ENCODE measurements at places on chromosomes 16 and 17.

DNA sequence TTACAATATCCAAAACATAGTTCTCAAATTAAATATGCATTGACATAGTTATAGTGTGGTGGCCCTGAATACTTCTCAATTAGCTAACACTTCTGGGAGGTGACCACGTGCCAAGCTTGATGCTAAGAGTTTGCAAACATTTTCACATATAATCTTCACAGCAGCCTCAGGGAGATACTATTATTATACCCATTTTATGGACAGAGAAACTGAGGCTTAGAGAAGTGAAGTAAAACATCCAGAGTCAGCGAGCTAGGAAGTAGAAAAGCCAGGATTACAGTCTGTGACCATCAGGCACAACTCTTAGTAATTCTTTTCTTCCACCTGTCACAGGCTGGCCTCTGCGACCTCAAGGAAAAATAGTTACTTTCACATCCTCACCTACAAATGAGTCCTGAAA, 102.2 kb upstream of the IRX6 start:
- DNase-seq: no peak

GRCh38 chr17:50221864-50222545, 20.6 kb upstream of the COL1A1 start:
- peak; percentile 14 for DNase-seq

DNA sequence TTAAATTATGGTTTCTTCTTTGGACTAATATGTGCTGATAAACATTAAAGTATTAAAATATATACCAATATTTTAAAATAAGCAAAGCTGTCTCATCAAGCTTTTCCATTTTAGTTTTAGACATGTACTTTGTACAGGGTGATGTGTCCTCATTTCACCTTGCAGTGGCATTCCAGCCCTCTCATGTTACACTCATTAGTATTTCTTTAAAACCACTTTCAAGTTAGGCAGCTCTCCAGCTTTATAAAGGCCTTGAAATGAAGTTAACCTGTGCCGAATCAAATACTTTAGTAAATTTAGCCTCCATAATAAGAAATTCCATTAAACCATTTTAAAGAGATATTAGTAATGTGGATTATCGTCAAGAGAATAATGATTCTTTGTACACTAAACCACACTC, 107.6 kb upstream of the HLF start:
- no peak for DNase-seq

DNA sequence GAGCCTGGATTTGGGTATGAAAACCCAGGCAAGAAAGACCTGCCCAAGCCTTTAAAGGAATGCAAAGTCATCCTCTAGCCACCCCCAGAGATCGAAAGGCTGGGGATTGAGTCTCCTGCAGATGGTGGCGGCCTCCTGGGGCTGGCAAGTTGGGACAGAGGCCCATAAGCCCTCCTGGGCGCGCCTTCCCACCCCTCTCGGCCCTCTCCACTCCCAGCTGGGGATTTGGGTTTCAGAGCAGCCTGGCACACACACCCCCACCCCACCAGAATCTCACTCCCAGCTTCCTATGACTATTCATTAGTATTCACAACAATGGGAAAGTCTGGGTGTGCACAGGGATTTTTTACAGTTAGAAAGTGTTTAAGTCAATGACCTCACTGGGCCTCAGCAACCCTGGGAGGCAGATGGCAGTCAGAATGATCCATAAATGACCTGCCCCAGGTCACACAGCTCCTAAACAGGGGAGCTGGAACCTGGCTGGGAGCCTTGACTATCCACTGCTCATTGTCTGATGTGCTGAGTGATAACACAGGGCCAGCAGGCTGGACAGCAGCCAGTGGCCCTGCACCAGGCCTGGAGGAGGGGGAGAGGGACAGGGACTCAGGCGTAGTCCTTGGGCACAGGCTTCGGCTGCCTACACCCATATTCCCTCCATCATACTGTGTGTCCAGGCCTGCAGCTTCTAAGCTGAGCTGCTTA, 12.1 kb downstream of the NHERF1 start:
- peak; percentile 39 for DNase-seq

DNA sequence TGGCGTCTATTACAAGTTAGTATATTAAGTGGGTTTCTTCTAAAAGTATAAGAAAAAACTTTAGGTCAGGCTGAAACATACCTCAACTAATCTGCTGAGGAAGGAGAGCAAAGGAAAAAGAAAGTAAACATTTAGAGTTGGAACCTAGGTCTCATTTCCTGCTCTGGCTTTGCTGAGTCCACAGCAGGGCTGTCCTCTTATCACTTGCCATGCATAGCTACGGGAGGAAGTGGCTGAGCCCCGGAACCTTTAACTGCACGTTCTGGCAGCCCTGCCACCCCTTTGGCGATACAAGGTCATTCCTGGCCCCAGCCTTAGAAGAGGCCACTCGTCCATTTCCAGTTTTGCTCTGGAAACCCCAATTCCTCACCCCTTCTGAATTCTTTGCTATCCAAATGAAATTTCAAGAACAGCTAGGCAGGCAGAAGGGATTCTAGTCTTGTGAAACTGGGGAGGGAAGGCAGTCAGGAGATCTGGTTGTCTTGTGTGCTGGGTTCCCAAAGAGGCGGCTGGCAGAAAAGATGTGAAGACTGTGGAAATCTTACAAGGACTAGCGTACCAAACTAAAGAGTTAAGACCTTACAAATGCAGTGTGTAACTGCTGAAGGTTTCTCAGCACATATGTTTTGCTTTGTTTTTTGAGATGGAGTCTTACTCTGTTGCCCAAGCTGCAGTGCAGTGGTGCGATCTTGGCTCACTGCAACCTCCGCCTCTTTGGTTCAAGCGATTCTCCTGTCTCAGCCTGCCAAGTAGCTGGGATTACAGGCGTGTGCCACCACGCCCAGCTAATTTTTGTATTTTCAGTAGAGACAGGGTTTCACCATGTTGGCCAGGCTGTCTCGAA, 19.1 kb downstream of the WIPI1 start:
- DNase-seq: no peak

- no peak for DNase-seq
Observed at GRCh38 chr17:14746822-14747602, 446.1 kb downstream of the HS3ST3B1 start.

GRCh38 chr16:1776672-1776955, 3.7 kb upstream of the MRPS34 start:
- DNase-seq: no peak

- no peak for DNase-seq
Observed at GRCh38 chr17:38768417-38768816, 15.9 kb downstream of the PSMB3 start.

- DNase-seq: no peak
Observed at GRCh38 chr17:74943808-74944522, 8.3 kb downstream of the OTOP3 start.

GRCh38 chr17:8462564-8462963, 26.9 kb downstream of the NDEL1 start:
- no peak for DNase-seq

DNA sequence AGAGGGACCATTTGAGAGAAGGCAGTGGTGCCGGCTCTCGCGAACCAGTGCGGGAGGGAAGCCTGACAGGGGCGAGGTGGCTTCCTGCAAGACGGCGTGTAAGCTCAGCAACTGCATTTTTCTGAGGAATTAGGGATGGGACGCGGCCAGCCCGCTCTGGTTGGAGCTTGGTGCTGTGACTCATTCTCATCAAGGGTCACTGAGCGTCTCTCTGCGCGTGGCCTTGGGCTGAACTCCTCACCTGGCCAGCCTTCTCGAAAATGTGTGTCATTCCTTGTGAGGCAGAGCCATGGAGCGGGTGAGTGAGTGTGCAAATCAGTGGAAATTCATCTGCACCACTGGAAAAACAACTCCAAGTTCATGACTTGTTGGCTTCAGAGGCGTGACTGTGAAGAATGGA, 52.8 kb downstream of the NTN1 start:
- no peak for DNase-seq

DNA sequence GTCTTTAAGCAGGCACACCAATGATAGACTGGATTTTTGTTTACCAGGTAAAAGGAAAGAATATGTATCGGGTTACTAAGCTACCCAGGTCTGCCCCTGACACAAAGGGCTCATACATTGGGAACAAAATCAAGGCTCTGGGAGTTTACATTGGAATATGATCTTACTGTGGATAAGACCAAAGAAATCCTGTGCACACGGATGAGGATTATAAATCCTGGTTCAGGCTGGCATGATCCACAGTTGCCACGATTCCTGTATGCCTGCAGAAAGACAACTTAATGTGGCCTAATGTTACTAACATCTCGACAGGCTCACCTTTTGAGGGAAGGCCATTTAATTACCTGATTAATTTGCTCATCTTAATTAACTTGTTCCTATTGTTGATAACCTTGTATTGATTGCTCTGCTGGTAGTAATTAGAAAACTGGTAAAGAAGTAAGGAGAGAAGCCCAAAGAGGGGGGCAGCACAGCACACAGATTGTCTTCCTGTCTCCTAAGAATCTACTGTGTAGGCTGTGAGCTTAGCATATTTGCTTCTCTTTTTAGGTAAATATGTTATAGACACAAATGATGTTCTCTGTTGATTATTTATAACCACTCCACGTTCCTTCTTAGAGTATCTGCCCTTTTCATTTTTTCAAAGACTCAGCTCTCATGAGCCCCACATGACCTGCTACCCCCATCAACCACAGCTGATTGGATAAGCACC, 51.0 kb upstream of the TOX3 start:
- no peak for DNase-seq

DNA sequence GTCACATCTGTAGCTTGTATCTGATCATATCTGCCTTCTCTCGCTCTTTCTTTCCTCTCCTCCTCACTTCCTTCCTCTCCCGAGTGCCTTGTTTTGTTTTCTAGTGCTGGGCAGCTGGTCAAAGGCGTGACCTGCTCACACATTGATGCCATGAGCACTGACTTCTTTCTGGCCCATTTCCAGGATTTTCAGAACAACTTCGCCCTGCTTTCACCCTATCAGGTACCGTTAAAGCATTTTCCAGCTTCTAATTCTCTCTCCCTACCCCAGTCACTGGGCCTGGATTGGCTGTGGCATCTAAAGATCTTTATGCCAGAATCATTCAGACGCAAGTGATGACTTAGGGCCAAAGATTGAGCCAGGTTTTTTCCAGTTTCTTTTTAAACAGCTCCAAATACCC, 55.5 kb downstream of the OTOA start:
- no peak for DNase-seq

DNA sequence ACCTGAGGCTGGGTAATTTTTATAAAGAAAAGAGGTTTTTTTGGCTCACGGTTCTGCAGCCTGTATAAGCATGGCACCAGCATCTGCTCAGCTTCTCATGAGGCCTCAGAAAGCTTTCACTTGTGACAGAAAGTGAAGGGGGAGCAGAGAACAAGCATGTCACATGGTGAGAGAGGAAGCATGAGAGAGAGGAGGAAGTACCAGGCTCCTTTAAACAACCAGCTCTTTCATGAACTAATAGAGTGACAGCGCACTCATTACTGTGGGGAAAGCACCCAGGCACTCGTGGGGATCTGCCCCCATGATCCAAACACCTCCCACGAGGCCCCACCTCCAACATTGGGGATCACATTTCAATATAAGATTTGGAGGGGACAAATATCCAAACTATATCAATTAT, 86.8 kb downstream of the USP32 start:
- peak; percentile 67 for DNase-seq

- peak; percentile 75 for DNase-seq
Observed at GRCh38 chr16:4410335-4411075, 5.9 kb downstream of the CORO7 start.

GRCh38 chr16:77433146-77433545, 1.7 kb downstream of the ADAMTS18 start:
- DNase-seq: no peak

DNA sequence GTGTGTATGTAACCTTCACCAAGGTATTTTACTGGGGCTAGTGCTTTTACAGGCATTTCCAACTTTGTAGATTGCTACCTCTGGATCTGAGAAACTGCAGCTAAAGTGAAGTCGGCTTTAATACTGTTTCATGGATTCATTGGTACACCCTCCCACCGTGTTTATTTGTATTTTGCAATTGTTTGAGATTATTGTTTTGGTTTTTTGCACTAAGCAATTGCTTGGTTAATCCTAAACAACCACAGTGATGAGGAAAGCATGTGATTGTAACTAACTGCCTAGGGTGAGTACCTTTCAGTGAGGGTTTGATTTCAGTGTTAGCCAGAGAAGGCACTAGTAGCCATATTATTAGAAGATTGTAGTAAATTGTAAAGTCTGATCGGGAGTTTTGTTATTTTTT, 3.3 kb downstream of the LUC7L3 start:
- DNase-seq: no peak

DNA sequence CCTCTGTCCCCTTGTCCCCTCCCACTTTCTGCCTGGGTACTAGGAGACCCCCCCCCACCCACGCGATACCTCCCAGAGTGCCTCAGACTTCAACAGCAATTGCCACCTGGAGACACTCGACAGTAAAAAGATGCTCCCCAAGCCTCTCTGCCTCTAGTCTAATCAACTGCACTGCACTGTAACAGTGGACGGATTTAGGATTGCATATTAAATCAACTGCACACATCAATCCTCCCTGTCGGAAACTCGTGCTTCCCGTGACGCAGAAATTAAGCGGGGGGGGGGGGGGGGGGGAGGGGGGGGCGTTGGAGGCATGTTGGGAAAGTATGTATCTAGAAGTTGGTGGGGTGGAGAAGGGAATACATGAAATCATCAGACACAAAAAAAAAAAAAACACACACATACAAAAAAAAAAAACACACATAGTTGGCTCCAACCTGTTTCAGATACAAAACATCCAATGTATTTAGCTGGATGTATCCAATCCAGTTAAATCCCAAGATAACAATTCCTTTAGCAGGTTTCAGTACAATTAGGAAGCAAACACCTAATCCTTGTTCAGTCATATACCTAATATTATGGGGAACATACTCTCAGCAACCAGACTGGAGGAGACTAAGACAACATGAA, 29.7 kb downstream of the FAM222B start:
- no peak for DNase-seq

DNA sequence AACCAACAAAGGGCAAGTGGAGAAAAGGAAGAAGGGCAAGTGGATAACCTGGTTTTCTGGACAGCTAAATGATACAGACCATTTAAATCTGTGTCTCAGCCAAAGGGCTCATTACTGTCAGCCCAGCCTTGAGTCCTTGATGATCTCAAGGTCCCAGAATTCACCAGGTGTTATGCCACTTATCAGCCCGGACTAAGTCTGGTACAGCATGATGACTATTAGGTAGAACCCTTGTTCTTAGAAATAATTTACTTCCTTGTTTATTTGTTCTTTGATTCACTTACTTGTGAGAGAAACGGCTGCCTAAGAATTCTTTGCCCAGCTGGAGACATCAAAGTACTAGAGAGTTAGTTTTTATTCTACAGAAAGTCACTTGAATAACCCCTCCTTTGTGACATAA, 3.5 kb downstream of the PDILT start:
- no peak for DNase-seq

- no peak for DNase-seq
Observed at GRCh38 chr17:47733047-47733673, at the start of gene TBX21. Gene TBX21, plus strand, starts transcription at chr17:47733236. Its CDS starts 219 bp downstream, at chr17:47733455.

- DNase-seq: no peak
Observed at GRCh38 chr16:57929250-57929649, 41.7 kb downstream of the CNGB1 start.

GRCh38 chr17:45332505-45332904, 15.7 kb upstream of the MAP3K14 start:
- no peak for DNase-seq

DNA sequence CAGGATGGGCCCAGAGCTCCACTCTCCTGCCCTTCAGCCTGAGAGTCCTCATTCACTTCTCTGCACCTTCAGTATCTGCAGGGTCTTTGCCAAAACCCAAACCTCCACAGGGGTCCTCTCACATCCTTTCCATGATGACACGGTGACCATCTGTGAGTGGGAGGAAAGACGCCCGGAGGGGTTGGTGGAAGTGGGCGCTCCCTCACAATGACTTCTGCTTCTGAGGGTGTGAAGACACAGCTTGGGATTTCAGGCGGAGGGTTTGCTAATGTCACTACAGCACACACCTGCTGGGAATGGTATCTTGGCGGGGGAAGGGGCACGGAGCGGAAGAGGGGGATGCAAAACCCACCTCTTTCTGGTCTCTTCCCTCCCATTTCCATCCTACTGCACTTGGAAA, 115.1 kb upstream of the SDK2 start:
- DNase-seq: no peak

Data from midbrain (tissue), 1 donor.